HT1080 (cell line): ENCODE measurements at places on chromosomes 7 and 10.
A peak's percentile ranks its signal among the peaks of the same experiment; 100 is the strongest.

DNA sequence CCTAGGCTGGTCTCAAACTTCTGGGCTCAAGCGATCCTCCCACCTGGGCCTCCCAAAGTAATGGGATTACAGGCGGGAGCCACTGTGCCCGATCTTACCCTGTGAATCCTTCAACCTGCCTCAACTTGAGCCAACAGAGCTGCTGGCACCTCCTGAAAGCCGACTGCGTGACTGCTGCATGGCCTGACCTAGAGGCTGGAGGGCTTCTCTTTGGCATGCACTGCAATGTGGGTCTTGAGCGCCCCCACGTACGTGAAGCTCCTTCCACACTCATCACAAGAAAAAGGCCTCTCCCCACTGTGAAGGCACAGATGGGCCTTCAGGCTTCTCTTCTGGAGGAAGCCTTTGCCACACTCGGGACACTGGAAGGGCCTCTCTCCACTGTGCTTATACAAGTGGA is 12.9 kb upstream of the ZNF786 start:
- no peak for DNase-seq

GRCh38 chr7:16839646-16840045 is 34.8 kb upstream of the AGR2 start:
- no peak for DNase-seq

GRCh38 chr7:39589323-39590111 is 23.3 kb downstream of the YAE1 start:
- DNase-seq, result peak; percentile 94

GRCh38 chr10:3432081-3432825 is 259.7 kb upstream of the PITRM1 start:
- DNase-seq, result no peak

- peak; percentile 31 for DNase-seq
Measured at GRCh38 chr10:61804414-61804813, 97.1 kb upstream of the ARID5B start.

- no peak for DNase-seq
Measured at GRCh38 chr7:953547-954327, 743 bp downstream of the ADAP1 start.

DNA sequence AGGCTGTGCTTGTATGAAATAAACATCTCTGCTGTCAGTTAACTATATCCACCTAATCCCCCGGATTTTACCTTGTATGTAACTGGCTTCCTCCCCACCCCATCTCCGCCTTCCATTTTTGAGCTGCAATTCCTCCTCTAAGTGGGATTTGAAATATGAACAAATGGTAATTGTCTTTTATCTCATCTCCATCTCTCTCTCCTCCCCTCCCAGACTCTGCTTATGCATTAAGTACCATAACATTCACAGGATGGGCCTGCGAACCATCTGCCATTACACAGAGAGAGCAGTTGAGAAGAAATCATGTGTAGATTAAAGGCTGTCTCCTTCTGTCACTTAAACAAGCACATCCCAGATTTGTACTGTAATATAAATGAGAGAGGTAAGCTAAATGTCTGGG is 1169.9 kb downstream of the TYW1 start:
- DNase-seq, result no peak

- peak; percentile 95 for DNase-seq
Measured at GRCh38 chr10:132575320-132576201, 38.0 kb downstream of the INPP5A start.

DNA sequence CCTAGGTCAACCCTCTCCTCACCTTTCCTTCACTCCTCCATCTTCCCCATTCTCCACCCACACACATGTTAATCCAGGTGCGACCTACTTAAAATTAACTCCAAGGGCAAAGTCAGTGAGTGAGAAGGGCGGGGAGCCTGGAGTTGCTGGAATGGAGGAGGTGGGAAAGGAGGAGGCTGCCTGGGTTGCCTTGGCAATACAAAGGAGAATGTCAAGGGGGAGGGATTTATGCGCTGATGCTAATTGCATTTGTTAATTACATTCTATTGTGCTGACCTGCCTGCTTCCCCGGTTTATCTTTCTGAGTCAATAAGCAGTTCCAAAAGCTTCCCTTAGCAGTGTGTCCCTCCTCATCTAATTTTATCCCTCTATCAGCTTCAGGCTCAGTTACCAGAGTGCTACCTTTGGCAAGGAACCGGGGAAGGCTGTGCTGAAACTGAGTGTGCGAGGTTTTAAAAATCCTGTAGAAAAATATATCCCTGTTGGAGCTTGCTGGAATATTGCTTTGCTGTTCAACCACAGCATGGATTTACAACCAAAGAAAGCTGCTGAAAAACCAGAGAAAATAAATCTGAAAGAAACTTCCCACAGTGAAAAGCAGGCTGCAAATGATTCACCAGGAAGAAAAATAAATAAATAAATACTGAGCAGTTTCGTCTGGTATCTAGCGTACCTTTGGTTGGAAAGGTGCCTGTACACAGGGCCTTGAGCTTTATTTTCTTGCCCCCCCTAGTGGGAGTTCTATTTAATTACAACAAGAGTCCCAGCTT is 113.2 kb upstream of the DGKB start:
- peak; percentile 67 for DNase-seq

- no peak for DNase-seq
Measured at GRCh38 chr7:66642186-66642585, 13.5 kb downstream of the KCTD7 start.

DNA sequence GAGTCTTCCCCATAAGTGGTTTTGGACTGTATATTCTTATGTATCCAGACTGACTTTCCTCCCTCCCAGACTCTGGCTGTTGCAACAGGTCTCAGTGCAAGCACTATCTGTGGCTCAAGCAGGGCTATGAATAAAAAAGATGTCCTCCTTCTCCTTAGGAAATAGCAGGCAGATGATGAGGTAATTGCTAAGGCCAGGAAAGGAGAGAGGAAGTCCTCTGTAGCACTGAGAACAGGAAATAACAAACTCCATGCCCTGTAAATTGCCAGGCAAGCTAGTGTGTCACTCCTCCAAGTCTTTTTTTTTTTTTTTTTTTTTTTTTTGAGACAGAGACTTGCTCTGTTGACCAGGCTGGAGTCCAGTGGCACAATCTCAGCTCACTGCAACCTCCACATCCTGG is 900.1 kb downstream of the TYW1 start:
- no peak for DNase-seq

DNA sequence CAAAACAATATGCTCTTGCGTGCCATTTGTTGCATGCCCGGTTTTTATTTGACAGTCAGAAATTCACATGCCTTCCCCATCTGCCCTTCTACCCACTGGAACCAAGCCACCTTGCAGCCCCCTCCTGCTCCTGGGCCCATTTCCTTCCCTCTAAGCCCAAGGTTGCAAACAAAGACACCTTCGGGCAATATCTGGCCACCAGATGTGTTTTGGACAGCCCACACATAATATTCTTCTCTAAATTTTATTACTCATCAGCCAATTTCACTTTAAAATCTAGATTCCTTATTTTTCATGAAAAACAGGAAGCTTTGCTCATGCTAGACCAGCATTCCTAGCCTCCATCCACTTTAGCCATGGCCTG is 18.2 kb upstream of the C10orf105 start:
- no peak for DNase-seq

GRCh38 chr7:2643386-2644219 is 11.8 kb downstream of the TTYH3 start:
- no peak for DNase-seq

- DNase-seq, result no peak
Measured at GRCh38 chr10:97763411-97763810, 8.4 kb downstream of the SFRP5 start.

GRCh38 chr10:110074758-110075671 is 67.2 kb downstream of the ADD3 start:
- DNase-seq, result peak; percentile 57

DNA sequence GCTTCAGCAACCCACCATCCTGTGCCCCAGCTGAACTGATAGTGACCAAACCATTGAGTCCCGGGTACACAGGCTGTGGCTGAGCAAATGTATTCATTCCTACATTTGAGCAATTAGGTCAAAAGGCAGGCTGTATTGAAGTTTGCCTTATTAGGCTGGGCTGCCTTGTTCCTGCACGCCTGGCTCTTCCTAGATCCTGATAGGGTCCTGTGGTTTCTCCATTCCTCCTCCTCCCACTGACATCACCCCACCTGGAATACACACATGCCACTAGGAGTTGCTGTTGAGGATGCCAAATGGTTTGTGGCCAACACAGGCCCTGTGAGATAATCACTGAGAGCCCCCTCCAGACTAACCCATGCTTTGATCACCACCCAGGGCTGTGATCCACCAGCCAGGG is 66.4 kb upstream of the FGFR2 start:
- no peak for DNase-seq

DNA sequence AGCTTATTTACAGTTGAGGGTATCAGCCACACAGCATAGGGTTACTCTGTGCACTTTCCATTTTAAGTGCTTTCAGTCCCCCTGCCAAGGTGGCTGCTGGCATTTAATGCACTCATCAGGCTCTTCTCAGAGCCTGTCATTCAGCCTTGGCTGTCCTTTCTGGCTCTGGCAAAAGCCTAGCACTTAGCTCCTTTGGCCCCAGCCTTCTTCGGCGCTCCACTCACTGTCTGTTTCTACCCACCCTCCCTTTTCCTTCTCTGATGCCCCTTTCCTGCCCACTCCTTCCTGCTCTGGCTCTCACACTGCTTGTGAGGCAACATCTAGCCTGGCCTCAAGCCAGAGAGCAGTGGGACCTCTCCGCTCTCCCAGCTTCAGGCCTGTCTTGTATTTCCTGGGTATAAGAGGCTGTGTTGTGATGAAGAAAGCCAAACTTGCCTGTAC is 60.2 kb downstream of the WIPF3 start:
- DNase-seq, result no peak

GRCh38 chr10:97235353-97235752 is 49.6 kb upstream of the SLIT1 start:
- DNase-seq, result no peak

DNA sequence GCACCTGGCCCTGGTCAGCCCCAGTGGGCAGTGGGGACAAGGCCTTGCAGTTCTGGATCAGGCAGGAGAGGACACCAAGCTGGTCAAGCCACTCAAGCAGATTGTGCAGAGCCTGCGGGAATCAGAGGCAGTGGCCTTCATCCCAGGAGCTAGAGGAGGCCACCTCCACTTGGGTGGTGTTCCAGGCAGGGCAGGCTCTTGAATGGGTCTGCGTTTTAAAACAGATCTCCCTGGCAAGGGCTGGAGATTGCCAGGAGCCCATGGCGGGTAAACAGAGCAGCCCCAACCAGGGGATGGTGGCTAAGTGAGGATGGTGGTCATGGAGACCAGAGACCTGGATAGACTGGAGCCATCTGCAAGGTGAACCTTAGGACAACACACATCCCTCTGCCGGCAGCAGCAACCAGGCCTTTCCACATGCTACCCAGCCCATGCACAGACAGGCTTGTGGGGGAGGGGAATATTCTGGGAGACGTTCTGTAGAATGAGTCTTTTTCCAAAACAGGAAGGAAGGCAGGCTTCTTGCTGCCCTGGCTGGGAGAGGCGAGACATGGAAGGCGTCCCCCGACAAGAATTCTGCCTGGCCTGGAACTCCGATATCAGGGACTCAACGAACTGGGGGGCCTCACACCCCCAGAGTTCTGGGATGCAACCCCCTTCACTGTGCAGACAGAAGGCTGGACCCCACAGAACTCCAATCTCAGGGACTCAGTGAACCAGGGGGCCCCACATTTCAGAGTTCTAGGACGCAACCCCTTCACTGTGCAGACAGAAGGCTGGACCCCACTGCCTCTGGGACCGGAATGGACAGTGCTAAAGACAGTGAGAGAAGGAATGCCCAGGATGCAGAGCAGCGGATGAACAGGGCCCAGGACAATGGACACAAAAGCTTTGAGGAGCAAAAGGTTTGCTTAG is 264.8 kb downstream of the PTPRN2 start:
- DNase-seq, result no peak

DNA sequence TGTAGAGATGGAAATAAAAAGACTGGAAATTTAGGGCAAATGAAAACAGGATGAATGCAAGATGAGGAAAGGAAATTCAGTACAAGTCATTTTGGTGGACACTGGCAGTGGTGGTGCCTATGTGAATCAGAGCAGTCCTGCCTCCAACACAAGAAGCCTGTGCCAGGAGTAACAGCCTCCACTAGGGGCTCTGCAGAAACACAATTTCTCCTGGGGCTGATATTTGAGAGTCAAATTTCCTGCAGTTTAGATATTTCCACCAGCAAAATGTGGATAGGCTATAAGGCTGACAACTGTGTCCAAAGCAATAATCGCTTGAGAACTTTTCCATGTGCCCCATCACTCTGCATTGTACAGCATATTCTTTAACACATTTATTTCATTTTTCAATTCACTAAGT is 4.7 kb upstream of the PLXDC2 start:
- peak; percentile 15 for DNase-seq

- DNase-seq, result no peak
Measured at GRCh38 chr10:69802424-69803161, 887 bp downstream of the COL13A1 start.

- DNase-seq, result peak; percentile 95
Measured at GRCh38 chr7:121961089-121961867, 88.3 kb downstream of the PTPRZ1 start.

DNA sequence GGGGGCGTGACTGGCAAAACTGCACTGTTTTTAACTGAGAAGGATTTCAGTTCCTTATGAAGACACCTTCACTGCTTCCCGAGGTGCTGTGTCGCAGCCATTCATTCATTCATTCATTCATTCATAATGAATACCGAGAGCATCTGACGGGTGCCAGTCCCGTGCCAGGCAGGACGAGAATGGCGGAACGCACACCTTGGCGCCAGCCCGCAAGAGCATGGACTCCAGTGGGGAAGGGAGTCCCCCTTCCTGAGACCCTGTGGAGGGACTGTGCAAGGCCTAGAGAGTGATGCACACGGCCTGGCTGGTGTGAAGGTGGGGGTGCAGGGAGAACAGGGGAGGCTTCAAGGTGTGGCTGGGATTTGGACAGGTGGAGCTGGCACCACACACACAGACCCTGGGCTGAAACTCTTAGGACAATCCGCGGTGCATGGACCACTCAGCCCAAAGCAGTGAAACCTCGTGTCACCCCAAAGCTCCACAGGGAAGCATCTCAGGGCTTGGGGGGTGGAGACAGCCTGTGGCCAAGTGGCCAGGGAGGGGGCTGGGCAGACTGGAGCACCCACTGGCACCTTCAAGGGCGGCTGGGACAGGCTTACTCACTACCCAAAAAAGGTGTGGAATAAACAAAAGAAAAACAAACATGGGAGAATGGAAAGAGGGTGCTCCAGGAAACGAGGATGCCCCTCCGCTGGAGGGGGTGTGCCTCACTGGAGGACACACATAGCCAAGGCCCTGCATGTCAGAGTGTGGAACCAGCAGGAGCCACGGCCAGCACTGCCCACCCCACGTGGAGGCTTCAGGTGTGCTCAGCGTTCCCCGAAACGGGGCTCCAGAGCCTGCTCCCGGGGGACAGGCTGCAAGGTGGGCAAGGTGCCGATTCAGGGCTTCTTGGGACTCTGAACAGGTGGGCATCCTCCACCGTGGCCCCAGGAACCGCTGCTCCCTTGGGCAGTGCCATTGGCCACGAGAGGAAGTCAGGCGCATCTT is 37.7 kb downstream of the EBF3 start:
- no peak for DNase-seq

DNA sequence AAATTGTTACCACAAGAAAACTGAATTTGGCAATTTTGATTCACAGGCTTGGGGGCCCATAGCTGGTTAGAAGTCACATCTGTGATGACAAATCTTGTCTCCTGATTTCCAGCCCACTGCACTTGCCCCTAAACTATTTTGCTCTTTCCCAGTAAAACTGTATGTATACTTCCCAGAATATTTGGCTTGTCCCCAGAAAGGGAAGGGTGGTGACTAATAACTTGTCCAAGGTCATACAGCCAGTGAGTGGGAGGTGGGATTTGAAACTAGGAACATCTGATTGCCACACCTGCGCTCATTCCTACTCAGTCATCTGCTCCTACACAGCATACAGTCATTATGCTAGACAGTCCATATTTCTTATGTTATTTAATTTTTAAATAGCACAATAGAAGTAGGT is 304.5 kb downstream of the SDHAF3 start:
- no peak for DNase-seq

- no peak for DNase-seq
Measured at GRCh38 chr7:156780724-156781455, 112.1 kb downstream of the LMBR1 start.
